Nucleus accumbens (tissue), 56 donors: ENCODE measurements at places on chromosomes 13 and 19.

DNA sequence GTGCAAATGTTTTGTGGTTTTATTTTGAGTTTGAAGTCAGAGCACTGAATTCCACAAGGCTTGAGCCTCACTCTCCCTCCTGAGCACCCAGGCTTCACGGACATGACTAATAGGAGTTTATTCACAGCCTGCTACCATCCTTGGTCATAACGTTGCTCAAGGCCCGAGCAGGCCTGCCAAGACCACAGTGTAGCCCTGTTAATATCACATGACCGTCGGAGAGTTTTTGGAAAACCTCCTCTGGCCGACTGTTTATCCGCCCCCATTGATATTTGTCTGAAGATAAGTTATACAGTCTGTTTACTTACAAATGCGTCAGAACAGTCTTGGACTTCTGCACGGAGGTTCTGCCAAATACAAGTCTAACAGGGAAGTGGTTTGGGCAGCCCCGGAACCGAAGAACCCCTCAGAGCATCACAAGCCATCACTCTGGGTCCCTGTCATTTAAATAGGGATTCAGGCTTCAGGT lies 89.9 kb downstream of the COL4A2 start:
- no peak for DNase-seq

DNA sequence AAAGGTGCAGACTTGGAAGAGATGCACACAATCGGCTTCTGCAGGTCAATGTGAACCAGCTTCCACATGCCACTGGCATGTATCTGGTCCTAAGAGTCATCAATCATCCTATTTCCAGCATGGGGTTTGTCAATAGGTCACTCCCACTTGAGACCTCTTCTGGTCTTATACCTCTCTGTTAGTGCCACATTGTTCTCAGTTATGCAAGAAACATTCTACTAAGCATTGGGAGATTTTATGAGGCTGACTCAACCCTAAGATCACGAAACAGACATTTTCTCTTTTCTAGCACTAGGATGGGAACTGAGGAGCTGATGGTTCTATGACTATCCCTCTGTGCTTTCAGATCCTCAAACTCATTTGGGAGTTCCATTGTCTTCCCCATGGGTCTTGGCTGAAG lies 581.5 kb upstream of the KLF12 start:
- DNase-seq: no peak

GRCh38 chr19:10820173-10820572 lies 15.8 kb downstream of the TMED1 start:
- no peak for DNase-seq

DNA sequence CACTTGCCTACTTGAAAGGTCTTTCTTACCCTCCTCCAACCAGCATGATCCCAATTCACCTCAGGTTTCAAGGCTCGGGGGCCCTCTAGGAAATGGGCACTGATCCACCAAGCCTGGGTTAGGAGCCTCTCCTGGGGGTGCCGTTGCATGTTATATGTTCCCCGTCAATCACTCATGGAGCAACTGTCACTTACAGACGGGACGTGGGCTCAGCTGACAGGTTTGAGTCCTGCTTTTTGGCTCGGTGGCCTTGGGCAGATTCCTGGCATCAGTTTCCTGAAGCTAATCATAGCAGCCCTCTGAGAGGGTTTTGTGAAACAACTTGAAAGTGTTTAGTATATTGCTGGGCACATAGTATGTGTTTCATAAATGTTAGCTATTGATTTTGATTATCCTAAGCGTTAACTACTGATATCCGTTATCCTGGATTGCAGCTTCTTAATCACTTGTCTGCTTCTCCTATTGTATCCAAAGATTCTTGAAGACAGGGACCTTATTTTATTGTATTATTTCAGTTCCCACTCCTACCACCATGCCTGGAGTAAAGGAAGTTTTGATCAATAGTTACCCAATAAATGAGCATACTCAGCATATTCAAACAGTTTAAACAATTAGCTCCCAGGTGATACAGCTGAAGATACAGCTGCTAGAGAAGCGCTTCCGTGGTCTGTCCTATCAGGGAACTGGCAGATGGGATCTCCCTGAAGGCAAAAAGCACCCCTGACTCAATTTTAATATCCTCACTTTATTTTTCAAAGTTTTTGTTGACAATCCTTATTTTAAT lies 57.9 kb downstream of the RFC3 start:
- DNase-seq: no peak

DNA sequence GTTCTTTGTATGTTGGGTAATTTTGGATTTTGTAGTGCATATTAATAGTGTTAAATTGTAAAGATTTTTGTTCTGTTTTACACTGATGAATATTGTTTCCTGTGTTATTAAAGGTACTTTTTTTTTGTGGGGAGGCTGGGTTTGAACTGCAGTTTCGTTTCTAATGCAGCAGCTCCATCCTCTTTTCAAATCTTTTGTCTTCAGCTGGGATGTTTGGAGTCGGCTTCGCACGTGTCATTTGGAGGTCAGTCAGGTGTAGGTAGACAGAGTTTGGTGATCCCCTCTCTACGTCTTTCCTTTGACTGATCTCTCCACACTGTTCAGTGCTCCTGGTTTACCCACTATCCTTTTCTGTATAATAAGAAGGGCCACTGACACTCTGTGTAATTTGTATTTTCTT lies 30.3 kb downstream of the TDRD3 start:
- DNase-seq: no peak

GRCh38 chr19:45660636-45661035 lies 7.4 kb upstream of the GIPR start:
- no peak for DNase-seq

DNA sequence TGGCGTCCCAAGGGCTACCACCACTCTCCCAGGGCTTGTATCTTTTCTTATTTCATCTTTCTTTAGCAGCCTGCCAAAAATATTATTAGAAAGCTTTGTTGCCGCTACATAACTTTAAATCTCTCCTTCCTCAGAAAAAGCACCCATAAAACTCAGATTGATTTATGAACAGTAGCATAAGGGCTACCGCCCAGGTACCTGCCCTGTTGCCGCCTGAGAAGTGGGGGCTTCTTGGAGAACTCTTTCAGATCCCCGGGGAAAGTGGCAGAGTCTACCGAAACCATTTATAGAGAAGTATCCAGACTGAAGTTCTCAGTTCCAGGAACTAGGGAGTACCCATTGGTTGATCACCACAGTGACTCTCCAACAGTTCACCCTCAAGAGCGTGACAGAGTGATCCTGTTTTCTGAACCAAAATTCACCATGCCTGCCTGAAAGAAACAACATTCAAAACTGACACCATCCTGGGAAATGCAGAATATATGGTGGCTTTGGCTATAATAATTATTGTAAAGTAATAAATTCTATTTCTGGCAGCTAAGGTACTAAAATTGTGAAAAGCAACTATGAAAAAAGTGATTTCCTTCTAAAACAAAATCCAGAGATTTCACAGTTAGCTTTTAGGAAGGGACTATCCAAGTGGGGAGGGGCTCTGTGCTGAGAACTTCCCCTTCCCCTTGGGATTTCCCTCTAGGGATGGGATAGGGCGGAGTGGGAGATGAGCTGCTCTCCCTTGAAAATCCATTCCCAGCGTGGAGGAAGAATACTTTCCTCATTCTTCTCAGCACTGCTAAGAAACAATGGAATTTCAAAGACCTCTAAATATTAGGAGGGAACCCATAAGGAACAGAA lies 877 bp upstream of the N4BP2L1 start:
- DNase-seq: no peak

- no peak for DNase-seq
Measured at GRCh38 chr13:41495044-41495443, 37.7 kb downstream of the RGCC start.

DNA sequence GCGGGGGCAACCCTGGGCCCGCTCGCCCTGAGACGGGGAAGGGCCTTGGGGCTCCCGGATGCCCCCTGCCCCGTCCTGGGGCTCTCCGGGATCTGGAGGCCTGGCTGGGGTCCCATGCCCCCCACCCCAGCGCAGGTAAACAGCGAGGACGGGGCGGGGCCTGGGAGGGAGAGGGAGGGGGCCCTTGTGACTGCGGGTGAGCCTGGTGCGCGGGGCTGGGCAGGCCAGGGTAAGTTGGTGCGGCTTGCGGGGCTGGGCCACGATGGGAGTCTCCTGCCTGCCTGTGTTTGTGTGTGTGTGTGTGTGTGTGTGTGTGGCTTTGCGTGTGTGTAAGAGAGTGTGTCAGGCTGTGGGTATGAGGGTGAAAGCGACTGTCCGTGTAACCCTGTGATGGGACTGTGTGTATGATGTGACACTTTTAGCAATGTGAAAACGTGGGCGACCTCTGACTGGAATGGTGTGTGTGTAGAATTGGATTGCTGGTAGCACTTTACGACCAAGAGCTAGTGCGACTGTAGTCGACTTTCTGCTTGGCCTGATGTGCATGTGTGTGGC lies 426 bp downstream of the KLC3 start:
- DNase-seq: no peak

DNA sequence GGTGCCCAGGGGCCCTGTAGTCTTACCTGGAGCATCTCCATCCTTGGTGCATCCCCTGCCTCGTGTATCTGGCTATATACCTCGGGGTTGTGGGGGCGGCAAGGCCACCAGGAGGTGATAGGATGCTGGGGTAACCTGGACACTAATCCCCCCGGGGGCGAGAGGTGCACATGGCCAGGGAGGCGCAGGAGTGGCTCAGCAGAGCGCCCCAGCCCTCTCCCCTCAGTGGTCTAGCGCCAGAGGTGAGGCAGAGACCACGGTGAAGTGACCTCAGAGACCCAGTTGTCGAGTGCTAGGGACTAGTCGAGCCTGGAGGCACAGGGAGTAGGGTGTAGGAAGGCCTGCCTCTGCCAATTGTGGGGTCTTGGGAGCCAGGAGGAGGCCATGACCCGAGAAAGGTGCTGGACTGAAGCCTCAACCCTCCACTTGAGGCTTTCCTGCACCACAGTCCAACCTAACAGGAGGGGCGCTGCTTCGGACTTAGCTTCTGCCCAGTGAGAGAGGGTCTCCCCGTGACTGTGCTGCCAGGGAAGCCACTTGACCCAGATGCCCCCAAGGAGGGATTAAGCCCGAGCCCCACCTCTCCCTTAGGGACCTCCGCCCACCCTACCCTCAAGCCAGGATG lies at the start of gene LHB:
Gene LHB, minus strand, starts transcription at position 51 of the 625 bp plus-strand sequence. Its CDS starts 10 bp downstream, at position 41.
- no peak for DNase-seq

- no peak for DNase-seq
Measured at GRCh38 chr13:42876270-42876714, 94.9 kb downstream of the FAM216B start.

- DNase-seq: no peak
Measured at GRCh38 chr13:31982124-31982523, 49.5 kb upstream of the FRY start.

DNA sequence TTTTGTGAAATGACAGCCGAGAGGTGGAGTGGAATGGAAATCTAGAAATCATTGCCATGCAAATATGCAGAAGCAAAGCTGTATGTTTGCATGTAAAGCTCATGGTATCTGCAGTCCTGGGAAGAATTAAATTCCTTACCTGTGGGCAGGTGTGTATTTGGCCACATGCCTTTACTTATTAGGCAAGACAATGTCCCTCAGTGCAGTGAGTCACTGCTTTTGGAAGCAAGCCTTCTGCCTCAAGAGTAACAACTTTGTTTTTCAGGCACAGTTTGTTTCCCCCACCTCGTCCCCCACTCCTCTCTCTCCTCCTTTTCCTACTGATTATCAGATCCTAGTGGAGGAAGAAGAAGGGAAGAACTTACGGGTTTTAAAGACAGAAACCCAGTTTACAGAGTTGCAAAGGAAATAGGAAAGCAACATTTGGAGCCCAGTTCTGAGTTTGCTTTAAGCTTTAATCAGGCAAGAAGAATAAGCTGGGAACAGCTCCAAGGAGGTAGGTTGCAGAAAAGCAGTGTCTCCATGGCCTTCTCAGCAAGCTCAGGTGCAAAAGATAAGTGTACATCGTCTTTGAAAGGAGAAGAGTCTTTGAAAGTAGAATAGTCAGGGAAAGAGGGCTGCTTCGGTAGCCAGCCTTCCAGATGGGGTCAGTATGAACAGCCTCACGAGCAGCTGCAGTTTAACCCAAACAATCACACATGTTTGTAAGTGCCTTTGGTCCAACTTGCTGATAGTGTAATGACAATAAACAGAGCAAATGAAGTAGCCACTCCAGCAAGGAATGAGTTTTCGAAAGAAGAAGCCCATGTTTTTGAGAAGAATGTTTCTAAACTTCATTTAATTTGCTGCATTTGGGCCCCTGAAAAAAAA lies 190.1 kb downstream of the KLF5 start:
- DNase-seq: no peak

- no peak for DNase-seq
Measured at GRCh38 chr13:91153372-91153771, 194.1 kb upstream of the MIR17HG start.

DNA sequence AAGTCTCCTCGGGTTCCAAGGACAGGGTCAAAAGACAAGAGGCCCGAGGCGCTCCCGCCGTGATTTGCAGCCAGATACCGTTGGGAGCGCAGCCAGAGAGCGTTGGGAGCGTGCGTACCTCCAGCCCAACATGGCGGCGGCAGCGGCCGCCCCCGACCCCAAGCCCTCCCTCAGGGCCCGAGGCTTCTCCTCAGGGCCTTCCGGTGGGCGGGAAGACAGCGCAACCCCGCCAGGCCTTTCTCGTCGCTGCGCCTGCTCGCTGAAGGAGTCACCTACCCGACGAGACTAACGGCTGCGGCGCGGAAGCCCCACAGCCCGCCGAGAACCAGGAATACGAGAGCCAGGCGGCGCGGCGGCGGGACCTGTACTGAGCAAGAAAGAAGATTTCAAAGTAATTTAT lies 3.2 kb upstream of the ZNF850 start:
- no peak for DNase-seq

GRCh38 chr13:60355056-60355455 lies 42.0 kb upstream of the TDRD3 start:
- DNase-seq: no peak

GRCh38 chr13:102561933-102562332 lies 34.9 kb upstream of the TPP2 start:
- no peak for DNase-seq

GRCh38 chr13:93794197-93794885 lies 567.7 kb downstream of the GPC6 start:
- no peak for DNase-seq

DNA sequence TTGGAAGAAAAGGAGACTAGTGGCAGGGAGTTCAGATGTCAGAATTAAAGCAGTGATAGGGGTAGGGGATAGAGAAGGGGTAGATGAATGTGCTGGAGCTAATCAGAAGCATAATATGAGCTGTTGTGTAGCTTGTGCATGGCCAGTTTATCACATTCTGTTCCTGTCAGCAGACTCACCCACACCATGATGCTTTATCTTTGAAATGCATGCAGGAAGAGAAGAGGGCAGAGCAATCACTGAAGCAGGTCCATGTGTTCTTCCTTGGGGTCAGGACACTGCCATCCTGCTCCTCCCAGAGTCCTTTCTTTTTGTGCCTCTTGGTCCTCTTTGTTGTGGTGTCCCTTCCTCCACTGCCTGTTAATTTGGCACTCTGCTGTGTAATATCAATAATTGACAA lies 5.8 kb downstream of the CHAMP1 start:
- no peak for DNase-seq

GRCh38 chr13:74048756-74049155 lies 85.4 kb downstream of the KLF12 start:
- DNase-seq: no peak

- no peak for DNase-seq
Measured at GRCh38 chr13:113029487-113030258, 60.7 kb downstream of the MCF2L start.

GRCh38 chr13:77989281-77989680 lies 70.7 kb upstream of the EDNRB start:
- no peak for DNase-seq
